ENCODE measurements at places on chromosomes 7 and 10. TPM values are rescaled to one million over a fixed set of nuclear protein-coding genes. Genes with fewer than 3 reads are reported as not detected.

DNA sequence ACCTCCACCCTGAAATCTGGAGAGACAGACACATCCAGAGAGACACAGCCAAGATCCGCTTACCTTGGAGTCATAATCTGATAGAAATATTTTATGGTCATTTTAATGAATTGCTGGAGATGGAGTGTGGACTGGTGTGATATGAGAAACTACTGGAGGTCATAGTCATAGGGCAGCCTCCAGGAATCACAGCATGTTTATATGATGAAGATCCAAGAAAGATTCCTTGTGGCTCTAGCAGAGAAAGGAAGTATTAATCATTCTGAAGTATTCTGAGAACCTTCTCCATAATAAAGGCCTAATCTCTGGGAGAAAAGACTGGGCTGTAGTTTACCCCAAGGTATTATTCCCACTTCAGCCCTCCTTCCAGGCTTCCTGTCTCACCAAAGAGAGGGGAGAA lies 38.0 kb downstream of the POLR1F start:
- no peak overlapping the region for H3K27ac ChIP-seq
- H3K27me3 ChIP-seq = no peaks in the 10 kb centered on the region
- no peaks in the 10 kb centered on the region for H3K36me3 ChIP-seq
- no peaks in the 10 kb centered on the region for H3K4me1 ChIP-seq
- no peak overlapping the region for H3K4me3 ChIP-seq

DNA sequence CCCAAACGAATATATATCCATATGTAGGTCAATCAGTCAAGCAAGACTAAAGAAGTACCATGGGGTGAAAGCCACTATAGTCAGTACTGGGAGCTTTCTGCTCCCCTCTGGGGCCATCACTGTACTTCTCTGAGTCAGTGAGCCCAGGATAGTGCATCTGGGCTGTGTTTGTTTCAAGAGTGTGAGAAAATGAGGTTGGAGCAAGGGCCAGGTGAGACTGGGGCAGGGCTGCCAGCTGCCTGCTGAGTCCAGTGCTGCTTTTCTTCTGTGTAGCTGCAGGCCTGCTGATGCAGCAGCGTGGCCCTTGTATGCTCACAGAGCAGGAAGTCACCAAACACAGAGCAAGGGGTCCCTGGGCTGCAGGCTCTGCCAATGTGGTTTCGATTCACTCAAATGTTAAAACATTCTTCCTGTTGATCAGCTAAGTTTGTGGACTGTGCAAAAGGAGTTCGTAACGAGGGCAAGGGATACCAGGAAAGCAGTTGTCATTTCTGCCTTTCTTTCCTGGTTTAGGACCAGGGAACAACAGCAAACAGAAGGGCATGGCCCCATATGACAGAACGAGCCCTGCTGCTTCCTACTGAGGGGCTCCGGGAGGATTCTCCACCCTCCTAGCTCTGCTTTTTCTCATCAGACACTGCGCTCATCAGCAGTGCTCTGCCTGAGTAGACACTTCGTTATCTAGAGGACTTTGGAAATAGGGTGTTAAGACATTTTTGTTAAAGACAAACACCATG lies 65.4 kb upstream of the TNS3 start:
- peaks cover 44% of the 10 kb centered on the region for H3K4me1 ChIP-seq
- peak overlapping the region; percentile 48 for H3K27ac ChIP-seq
- no peak for DNase-seq
- no peaks in the 10 kb centered on the region for H3K27me3 ChIP-seq
- no peaks in the 10 kb centered on the region for H3K36me3 ChIP-seq

DNA sequence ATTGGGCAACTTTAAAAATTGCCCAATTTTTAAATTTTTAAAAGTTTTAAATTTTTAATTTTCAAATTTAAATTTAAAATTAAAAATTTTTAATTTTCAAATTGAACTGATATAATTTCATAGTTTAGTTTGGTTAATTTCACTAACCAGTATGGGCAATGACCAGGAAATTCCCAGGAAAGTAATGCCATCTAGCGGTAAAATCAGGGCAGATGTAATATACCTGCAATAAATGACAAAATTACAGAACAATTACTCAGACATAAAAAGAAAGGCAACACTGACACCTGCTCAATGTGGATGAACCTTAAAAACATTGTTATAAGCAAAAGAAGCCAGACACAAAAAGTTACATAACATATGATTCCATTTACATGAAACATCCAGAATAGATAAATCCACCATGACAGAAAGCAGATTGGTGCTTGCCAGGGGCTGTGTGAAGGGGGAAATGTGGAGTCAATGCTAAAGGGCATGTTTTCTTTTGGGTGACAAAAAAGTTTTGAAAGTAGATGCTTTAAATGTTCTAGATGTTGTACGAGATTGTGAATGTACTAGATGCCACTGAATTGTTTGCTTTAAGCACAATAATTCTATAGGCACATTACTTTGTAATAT lies 28.6 kb upstream of the SLC16A12 start:
- H3K36me3 ChIP-seq = no peaks in the 10 kb centered on the region
- peaks cover 5% of the 10 kb centered on the region for H3K4me1 ChIP-seq
- H3K27ac ChIP-seq = no peak overlapping the region
- H3K4me3 ChIP-seq = no peak overlapping the region
- peak; percentile 43 for DNase-seq

- H3K27ac ChIP-seq = no peak overlapping the region
- no peaks in the 10 kb centered on the region for H3K36me3 ChIP-seq
- H3K4me1 ChIP-seq = no peaks in the 10 kb centered on the region
- peaks cover 4% of the 10 kb centered on the region for H3K27me3 ChIP-seq
- DNase-seq = no peak
Measured at GRCh38 chr7:154867068-154867467, 135.9 kb downstream of the PAXIP1 start.

DNA sequence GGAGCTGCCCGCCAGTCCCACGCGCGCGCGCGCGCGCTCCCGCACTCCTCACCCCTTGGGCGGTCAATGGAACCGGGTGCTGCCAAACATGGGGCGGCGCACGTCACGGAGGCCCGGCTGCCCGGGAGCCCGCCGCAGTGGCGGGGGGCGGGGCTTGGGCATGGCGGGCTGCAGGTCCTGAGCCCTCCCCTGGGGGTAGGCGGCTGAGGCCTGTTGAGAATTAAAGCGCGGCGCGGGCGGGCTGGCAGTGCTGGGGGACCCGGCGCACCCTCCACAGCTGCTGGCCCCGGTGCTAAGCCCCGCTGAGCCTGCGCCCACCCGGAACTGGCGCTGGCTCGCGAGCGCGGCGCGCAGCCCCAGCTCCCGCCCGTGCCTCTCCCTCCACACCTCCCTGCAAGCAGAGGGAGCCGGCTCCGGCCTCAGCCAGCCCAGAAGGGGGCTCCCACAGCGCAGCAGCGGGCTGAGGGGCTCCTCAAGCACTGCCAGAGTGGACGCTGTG lies 634.2 kb downstream of the ANKRD7 start:
- H3K27me3 ChIP-seq = no peaks in the 10 kb centered on the region
- no peaks in the 10 kb centered on the region for H3K36me3 ChIP-seq

DNA sequence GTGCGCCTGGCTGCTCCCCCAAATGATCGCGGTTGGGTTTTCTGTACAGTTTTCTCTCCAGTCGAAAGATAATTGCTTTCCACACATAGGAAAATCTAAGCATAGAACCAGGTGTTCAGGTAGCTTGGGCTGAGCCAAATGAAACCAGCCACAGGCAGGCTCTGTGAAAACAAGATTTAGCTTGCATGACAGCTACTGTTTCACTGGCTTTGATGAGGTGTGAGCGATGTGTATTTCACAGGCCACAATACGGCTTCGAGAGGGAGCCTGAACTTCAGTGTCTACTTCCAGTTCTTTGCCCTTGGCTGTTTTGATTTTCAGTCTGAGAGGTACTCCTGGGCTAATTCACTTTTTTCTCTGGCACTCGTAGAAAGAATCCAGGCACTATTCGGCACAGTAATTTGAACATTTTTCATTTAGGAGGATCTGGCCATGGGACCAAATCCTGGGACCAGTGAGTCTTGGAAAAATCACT lies 110.5 kb downstream of the JCAD start:
- DNase-seq = no peak
- H3K27me3 ChIP-seq = no peaks in the 10 kb centered on the region

DNA sequence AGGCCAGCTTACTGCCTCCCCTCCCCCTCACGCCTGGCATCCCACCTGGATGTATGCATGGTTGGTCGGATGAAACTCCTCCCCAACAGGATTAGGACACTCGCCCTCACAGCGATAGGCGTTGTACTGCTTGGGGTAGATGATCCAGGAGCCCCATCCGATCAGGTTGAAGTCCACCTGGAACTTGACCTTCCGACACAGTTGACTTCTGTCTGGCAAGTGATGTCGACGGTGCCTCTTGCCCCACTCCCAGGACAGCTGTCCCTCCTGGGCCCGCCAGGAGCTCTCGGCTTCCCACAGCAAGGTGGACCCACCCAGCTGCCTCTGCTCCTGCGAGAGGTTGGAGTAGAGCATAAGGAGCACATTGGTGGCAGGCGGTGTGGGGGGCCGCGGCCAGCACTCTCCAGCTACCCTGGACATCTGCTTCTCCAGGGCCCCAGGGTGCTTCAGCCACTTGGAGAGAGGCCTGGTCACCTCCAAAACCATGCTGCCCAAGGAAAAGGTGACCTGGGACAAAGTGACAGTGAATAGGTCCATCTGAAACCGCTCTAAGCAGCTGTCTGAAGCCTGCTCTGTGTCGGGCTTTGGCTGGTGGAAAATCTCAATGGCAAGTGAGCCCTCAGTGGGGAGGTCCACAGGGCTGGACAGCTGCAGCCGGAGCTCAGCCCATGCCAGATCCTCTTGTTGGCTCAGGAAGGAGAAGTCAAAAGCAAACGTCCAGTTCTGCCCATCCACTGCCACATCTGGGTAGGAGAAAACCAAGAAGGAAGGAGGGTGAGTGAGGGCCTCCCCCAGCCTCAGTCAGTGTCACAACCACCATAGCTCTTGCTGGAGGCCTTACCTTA lies 6.0 kb downstream of the NODAL start:
- H3K4me3 ChIP-seq = no peak overlapping the region
- H3K4me1 ChIP-seq = peaks cover 9% of the 10 kb centered on the region
- H3K27me3 ChIP-seq = no peaks in the 10 kb centered on the region
- no peak overlapping the region for H3K27ac ChIP-seq
- peaks cover 2% of the 10 kb centered on the region for H3K36me3 ChIP-seq

The CYP3A5 gene
- total RNA-seq = 2.7 TPM

DNA sequence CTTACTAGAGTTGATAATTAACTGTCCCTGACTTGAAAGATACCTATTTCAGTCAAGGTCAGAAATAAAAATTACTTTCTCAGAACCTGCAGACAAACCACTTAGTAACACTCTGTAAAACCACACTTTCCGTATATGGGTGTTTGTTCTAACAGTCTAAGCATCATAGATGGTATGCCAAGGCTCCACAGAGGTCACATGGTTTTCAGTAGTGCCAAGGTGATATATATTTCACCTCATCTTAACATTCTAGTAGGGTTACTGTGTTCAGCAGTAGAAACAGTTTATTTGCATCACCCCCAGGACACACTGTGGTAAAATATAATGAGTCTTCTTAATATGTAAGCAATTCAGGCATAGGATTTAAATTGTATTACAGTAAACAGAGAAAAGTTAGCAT lies 61.5 kb downstream of the KCND2 start:
- H3K4me3 ChIP-seq = no peak overlapping the region
- H3K4me1 ChIP-seq = no peaks in the 10 kb centered on the region
- H3K27ac ChIP-seq = no peak overlapping the region
- H3K27me3 ChIP-seq = no peaks in the 10 kb centered on the region
- H3K36me3 ChIP-seq = no peaks in the 10 kb centered on the region

- no peaks in the 10 kb centered on the region for H3K36me3 ChIP-seq
- no peak overlapping the region for H3K4me3 ChIP-seq
- H3K27ac ChIP-seq = no peak overlapping the region
Measured at GRCh38 chr7:108308276-108308675, 148.0 kb downstream of the NRCAM start.

DNA sequence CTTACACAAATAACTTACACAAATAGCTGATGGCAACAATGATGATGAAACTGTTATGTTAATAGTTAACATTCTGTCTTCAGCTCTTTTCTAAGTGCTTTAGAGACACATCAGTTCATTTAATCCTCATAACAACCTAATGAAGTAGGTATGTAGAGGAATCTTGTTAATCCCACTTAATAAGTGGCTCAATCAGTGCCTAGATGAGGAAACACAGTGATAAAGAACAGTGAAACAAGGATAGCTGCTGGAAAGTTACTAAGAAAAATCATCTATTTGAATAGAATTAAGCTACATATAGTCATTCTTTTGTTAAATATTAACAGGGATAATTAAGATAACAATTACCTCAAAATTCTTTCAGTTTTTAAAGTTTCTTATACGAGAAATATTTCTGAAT lies 487.6 kb downstream of the ARL4A start:
- peaks cover 23% of the 10 kb centered on the region for H3K4me1 ChIP-seq
- H3K27me3 ChIP-seq = no peaks in the 10 kb centered on the region
- no peaks in the 10 kb centered on the region for H3K36me3 ChIP-seq

DNA sequence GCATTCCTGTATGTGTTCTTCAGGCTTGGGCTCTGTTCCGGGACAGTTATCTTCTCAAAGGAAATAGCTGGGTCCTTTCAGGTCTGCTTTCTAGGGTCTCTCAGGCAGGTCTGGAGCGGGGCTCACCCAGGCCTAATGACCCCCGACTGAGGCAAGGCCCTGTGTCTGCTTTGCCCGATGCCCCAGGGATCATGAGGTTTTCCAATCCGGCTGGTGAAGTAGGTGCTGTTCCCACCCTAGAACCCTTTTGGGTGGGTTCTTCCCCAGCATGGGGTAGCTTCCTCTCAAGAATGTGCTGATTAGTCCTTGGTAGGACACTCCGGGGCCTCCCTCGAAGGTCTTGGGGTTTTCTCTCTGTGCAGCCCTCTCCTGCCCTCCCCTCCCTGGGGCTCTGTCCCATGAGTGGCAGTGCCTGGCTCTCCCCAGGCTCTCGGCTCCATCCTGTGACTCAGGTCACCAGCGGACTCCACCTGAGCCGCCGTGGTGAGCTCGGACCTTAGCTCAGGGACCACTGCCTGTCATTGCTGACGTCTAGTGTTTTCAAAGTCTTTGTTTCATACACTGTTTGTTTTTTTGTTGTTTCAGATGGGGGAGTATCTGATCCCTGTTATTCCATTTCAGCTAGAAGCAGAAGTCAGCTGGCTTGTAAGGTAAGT lies 71.0 kb upstream of the NKX6-2 start:
- H3K27me3 ChIP-seq = no peaks in the 10 kb centered on the region
- no peak overlapping the region for H3K27ac ChIP-seq
- H3K36me3 ChIP-seq = no peaks in the 10 kb centered on the region
- DNase-seq = no peak
- no peaks in the 10 kb centered on the region for H3K4me1 ChIP-seq
- H3K4me3 ChIP-seq = no peak overlapping the region

DNA sequence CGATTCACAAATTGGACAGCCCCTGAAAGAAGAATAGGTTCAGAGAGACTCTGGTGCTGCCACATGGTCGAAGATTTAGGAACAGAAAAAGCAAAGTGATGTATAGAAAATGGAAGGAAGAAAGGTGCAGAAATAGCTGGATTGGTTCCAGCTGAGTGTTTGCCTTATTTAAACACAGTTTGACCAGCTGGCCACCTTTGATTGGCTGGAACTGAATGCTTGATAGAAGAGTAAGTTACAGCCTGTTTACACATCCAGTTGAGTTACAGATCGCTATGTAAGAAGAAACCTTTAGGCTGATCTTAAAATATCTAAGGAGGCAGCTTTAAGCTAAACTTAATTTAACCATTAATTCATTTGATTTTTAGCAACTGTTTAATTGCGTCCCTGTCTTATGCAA lies 40.3 kb upstream of the KAT6B start:
- H3K4me1 ChIP-seq = no peaks in the 10 kb centered on the region
- no peaks in the 10 kb centered on the region for H3K36me3 ChIP-seq
- H3K4me3 ChIP-seq = no peak overlapping the region
- H3K27ac ChIP-seq = no peak overlapping the region
- H3K27me3 ChIP-seq = no peaks in the 10 kb centered on the region

All from Caco-2 (cell line).